ENCODE measurements at places on chromosomes 2 and 18.

- DNase-seq: no peak
Observed at GRCh38 chr2:20994130-20994529, 49.7 kb downstream of the APOB start.

GRCh38 chr18:48662011-48662661 lies 123.3 kb downstream of the CTIF start:
- DNase-seq: no peak

- DNase-seq: no peak
Observed at GRCh38 chr2:40260437-40260836, 191.5 kb downstream of the SLC8A1 start.

- no peak for DNase-seq
Observed at GRCh38 chr2:212595036-212595654, 56.5 kb upstream of the ERBB4 start.

DNA sequence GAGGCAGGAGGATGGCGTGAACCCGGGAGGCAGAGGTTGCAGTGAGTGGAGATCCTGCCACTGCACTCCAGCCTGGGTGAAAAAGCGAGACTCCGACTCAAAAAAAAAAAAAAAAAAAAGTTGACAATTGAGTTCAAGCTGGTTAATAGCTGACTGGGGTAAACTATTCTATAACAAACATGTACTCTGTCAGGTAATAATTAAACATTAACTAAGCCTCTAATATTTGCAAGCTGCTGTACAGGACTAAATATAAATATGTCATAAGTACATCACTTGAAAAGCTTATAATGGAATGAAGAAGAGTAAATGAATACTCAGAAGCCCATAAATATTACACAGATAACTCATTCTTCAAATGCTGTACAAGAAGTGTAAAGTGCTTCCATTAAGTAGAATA lies 190.4 kb upstream of the CRIM1 start:
- no peak for DNase-seq

GRCh38 chr18:46650681-46651080 lies 6.3 kb downstream of the LOXHD1 start:
- no peak for DNase-seq

Measured in NCI-H524 treated with DMSO at 0.1 percent for 48 hours (cell line).